ENCODE measurements at places on chromosomes 7 and 10.
A peak's percentile ranks its signal among the peaks of the same experiment; 100 is the strongest.

DNA sequence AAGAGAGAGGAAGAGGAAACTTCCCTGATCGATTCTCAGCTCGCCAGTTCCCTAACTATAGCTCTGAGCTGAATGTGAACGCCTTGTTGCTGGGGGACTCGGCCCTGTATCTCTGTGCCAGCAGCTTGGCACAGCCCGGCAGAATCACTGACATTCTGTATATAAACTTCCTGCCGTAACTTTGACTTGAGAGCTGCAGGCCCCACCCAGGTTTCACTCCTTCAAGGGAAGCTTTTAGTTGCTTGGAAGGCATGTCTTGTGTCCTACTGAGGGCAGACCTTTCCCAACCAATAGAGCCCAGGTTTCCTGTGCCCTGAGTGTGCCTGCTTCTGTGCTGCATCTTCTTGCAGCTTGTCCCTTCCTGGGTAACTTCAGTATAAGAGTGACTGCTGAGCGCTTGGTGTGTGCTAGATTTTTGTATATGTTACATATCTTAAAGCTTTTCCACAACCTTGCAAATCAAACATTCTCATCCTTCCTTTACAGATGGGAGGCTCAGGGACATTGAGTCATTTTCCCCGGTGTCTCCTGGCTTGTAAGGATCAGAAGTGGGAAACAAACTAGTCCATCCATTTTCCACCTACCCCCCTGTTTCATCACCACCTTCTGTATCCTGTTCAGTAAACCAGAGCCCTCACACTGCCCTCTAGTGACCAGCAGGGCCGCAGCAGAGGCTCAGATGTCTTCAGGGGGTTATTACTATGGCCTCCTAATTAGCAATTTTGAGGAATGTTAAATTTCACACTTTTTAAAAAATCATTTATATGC, 225.2 kb upstream of the PRSS58 start:
- DNase-seq, result peak; percentile 79

- no peak for DNase-seq
Measured at GRCh38 chr7:84247591-84247990, 53.0 kb upstream of the SEMA3A start.

- DNase-seq, result no peak
Measured at GRCh38 chr7:2271273-2272026, 29.4 kb downstream of the NUDT1 start.

DNA sequence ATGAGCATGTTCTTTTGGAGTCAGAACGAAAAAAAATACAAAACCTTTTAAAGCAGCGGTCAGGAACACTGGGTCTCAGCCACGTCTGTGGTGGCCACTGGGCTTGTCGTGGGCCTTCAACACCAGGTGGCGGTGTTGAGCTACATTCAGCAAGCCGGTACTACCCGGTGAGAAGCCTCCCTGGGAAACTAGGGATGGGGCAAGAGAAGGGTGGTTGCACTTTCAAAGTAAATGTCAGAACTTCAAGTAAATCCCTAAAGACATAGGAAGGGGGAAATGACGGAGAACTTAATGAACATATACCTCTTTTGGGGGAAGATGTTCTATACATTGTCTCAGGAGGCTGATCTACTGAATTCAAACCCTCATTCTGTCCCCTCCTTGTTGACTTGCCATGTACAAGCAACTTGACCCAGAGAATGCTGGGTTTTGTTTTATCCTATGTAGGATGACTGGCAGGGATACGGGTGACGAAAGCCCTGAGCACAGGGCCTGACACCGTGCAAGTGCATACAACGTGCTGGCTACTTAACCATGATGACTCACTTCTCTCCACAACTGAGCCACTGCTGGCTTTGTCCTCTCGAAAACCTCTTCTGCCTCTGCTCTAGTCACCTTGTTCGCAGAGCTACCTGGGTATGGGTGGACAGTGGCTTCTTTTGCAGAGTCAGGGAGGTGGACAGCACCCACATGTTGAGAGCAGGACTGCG, 49.0 kb upstream of the BAMBI start:
- DNase-seq, result peak; percentile 87

GRCh38 chr7:44277851-44278250, 47.5 kb downstream of the CAMK2B start:
- DNase-seq, result no peak

DNA sequence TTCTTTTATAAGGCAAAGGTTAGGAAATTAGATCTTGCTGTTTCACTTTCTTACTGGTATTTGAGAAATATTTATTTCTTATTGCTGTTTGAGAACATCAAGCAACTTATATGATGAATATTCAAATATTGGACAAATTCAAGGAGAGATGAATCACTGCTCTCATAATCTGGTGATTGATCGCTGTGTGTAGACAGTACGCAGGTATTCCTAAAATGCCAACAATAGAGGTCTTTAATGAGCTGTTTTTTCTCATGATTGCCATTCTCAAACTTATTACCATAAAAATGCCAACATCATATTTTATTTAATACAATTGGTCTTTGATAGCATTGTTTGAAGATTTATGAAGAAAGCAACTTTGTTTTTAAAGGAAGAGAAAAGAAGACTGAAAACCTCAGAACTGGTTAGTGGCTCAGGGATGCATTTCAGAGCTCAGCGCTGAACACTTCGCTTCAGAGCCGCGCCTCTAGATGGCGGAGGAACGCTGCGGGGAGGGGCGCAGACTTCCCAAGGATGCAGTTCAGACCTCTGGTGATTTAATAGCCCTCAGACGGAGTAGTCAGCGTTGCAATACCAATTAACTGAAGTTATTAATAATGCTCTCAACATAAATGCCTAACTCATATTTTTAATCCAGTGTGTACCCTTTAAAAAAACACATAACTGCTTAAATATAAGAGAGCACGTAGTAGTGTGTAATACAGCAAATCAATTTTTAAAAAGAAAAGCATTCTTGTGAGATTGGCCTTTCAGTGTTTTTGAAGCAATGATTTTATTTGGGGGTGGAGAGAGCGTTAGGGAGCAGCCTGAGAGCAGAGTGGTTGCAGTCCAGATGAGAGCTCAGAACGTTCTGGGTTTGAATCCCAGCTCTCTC, 38.5 kb upstream of the STEAP4 start:
- DNase-seq, result peak; percentile 67

DNA sequence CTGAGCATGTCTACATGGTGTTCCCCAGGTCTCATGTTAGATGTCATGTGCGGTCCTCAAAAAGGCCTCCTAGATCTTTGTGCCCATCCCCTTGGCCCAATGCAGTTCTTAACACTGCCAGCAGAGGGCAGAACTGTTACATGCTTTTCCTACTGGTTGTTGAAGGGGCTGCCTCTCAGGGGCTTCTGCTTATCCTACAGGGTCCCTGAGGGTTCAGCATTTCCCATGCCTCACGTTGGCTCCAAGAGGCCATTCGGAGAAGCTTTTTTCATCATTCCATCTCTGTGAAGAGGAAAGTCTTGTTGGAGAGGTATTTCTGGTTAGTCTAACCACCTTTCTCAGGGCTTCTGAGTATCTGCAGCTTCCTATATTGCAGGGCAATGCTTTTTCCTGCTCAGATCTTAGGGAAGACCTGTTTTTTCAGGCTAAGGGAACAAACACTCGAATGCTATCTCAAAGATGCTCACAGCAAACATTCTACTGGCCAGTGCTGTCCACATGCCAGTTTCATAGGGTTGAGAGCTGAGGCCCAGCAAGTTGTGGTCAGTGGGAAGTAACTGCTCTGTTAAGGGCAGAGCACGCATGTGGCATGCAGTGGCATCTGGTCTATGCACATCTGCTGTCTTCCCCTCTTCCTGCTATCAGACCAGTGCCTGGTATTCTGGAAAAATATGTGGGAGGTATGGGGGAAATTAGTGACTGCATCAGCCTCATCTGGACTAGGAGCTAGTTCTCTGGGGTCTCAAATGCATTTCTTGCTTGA, 31.5 kb downstream of the MBL2 start:
- DNase-seq, result peak; percentile 90

DNA sequence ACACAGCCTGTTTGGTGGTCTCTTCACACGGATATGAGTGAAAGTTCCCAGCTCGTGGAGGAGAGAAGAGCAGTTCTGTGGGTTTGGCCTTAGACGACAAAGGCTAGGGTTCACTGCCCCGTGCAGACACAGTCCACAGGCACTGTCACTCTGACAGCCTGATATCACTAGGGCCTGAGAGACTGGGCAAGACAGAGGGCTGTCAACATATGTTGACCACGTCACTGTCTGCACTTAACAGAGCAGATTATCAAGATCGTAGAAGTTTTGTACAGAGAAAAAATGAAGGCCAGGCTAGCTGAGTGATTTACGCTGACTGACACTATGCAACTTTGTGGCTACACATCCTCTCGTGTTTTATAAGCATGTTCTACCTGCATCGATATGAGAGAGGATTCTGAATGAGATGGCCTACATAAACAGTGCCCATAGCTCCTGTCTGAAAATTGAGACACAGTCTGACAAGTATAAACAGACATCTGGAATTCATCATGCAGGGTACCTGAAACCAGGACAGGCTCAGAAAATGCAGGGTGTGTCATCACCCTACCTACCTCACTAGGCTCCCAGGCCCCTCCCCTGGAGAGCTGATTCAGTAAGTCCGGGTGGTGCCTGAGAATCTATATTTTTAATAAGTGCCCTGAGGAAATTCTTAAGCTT, 120.0 kb downstream of the SGMS1 start:
- DNase-seq, result no peak

DNA sequence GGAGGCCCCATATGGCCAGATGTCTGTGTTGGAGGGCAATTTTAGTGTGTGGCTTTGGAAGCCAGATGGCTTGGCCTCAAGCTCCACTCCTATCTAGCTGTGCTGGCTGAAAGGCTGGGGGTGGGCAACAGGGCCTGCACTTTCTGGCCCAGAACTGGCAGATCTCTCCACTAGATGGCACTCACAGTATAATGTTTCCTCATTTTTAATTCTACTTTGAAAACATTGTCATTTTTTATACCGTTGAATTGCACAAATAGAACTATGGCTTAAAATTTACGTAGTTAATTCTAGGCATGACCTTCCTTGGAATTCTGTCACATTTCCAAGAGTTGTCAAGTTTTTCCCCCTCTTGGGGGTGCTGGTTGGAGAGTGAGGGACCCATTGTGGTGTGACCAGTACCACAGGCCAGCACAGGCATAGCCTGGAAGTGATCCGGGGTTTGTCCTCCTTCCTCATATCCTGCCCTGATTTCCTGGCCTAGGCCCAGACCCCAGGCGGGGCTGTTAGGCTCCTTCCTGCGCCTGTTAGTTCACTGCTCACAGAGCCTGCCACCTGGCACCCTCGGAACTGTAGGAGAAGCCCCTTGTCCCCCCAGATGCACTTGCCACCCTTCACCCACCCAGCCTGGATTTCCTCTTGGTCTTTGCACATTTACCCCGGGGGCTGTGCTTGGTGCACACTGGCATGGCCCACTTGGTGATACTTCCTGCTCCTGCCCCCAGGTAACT, 52.8 kb downstream of the ARHGAP22 start:
- DNase-seq, result peak; percentile 43

- no peak for DNase-seq
Measured at GRCh38 chr7:17205910-17206309, 92.5 kb upstream of the AHR start.

GRCh38 chr10:98460837-98461499, 14.2 kb upstream of the HPS1 start:
- DNase-seq, result no peak

GRCh38 chr10:99431190-99431760, 851 bp upstream of the GOT1 start:
- DNase-seq, result peak; percentile 53

- no peak for DNase-seq
Measured at GRCh38 chr10:35934642-35934995, 292.5 kb upstream of the FZD8 start.

GRCh38 chr10:48681740-48682139, 2.9 kb upstream of the WDFY4 start:
- DNase-seq, result no peak

DNA sequence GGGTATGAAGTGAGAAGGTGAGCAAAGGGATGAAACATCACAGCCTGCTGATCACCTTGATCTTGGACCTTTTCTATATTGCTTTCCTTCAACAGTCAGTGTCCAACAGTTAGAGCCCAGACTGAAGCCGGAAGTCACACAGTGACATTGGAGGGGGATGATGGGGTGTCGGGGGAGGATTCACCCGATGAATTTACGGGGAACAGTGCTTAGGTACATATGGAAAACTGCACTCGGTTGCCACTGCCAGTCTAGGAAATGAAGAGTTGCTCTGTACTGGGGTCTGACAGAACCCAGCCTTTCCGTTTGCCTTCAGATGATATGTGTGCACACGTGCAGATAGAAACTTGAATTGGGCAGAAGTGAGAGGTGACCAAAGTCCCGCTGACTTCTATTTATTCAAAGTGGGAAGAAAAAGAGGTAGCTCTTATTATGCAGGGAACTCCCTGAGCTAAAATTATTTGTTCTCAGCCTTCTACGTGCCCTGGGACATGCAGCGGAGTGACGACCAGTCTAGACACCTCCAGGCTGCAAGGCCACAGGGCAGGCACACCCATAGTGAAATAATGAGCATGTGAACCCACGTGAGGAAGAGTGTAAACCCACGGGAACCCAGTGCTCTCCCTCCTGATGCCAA, 107.2 kb upstream of the INHBA start:
- DNase-seq, result no peak

DNA sequence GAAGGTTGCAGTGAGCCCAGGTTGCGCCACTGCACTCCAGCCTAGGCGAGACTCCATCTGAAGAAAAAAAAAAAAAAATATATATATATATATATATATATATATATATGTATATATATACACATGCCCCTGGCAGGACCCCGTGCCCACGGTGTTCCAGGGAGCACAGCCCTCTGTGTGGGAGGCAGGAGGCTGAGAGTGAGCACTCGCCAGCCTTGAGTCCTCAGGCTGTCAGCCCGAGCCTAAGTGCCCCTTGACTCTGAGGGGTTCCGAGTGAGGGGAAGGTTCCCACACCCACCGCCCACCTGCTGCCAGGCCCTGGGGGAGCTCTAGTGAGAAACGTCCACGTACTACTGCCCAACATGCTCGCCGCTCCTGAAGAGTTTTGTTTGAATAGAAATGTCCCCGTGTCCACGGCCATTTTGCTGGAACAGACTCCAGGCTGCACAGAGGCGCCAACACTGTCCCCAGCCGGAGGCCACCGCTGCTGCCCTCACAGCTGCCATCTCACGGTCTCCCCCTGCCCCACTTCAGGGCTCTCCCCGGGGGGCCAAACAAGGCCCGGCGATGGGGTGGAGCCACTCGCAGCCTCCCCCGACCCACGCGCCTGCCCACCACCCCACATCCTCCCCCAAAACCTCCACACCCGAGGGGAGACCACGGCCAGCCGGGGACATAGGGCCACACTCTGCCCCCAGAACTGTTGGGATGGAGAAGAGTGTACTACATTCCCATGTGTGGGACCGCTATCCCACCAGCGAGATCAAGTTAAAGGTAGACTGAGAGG, 62.8 kb upstream of the EBF3 start:
- no peak for DNase-seq

- DNase-seq, result peak; percentile 87
Measured at GRCh38 chr7:141071260-141071854, 2.5 kb upstream of the TMEM178B start.

- DNase-seq, result peak; percentile 19
Measured at GRCh38 chr10:123390332-123390731, 236.1 kb downstream of the BUB3 start.

- DNase-seq, result no peak
Measured at GRCh38 chr10:113436851-113437250, 116.0 kb upstream of the HABP2 start.
